Nephron progenitor cell (in vitro differentiated cells): ENCODE measurements at places on chromosomes 7 and 10.

GRCh38 chr7:139109188-139109982 is at the start of gene ZC3HAV1:
ZC3HAV1 (minus strand) TSS chr7:139109720; CDS start chr7:139109331, 389 bp downstream.
- DNase-seq, result peak; percentile 72

DNA sequence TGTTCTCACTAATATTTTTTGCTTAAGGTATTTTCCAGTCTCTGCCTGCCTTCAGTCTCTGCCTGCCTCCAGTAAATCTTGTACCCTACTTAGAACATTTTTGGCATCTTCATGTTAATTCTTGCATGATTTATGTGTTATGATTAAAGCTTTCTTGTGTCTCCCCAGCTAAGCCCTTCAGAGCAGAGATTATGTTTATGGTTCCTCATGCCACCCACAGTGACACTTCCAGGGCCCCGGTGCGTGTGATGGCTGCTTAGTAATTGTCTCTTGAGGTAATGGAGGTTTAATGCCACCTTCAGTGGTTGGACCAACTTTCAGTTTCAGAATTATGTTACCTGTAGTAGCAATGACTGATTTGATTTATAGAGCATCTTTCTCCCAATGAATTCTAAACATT is 70.6 kb upstream of the MET start:
- no peak for DNase-seq

DNA sequence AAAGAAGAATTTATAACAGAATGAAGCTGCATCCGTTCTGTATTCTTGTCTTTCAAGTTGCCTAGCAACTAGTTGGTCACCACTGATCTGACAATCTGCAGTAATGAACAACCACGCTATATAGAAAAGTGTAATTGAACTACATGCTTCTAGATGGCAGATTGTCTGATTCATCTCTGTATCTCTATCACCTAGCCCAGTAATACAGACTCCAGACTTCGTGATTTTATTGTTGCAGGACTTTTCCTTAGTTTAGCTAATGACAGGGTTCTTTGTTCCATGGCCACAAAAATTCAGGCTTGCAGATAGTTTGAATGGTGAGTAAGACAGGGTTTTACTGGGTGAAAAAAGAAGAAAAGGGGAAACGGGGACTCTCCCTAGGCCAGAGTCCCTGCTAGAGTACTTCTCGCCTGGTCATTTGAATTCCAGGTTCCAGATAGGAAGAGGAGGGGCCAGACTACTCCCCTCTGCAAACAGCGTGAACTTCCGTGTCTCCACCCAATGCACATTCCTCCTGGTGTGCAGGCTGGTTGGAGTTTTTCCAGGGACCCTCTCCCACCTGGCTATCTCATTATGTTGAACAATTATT is 45.9 kb downstream of the COL1A2 start:
- DNase-seq, result no peak

GRCh38 chr7:101538596-101539459 is 90.3 kb downstream of the MYL10 start:
- DNase-seq, result peak; percentile 84

DNA sequence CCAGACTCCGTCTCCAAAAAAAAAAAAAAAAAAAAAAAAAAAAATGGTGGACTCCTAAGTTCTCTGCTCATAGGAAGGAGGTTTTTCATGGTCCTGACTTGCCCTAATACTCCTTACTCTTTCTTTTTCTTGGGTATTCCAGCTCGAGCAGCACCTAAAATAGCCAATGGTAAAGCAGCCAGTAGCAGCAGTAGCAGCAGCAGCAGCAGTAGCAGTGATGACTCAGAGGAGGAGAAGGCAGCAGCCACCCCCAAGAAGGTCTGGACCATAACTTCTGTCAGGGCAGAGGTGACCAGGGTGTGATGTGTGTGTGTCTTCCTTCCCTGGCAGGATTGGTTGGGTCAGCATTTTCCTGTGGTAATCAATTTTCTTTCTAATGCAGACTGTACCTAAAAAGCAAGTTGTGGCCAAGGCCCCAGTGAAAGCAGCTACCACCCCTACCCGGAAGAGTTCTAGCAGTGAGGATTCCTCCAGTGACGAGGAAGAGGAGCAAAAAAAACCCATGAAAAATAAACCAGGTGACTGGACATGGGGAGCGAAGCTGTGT is 6.9 kb downstream of the NOLC1 start:
- DNase-seq, result no peak

DNA sequence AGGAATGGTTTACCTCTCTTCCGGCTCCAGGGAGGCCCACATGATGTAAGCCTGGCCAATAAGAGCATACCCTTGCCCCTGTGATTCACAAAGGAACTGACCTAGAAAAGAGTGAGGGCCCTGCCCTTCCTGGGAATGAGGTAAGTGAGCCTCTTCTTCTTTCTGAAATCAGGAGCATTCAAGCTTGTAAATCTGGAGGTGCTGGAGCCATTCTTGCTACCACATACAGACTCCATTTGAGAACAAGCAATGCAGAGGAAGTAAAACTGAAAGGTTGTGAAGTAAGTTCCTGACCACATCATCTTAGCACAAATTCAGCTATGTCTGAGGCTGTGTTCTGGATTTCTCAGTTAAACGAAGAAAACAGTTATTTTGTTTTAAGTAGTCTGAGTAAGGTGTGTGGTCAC is 132.2 kb downstream of the CD36 start:
- no peak for DNase-seq

DNA sequence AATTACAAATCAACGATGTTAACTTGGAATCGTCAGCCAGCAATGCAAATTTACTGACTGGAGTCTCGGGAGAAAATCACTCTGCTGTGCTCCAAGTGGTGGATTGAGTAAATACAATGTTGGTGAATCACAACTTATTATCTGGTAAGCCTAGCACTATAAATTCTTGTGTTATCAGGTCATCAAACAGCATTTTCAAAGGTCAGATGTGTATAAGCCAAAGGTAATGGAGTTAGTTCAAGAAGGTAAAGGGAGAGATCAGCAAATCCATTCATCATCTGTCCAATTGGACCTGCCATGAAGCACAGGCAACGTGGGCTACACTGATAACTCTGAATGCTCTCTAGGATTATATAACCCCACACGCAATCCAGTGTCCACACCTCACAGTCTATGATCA is 13.9 kb downstream of the CUBN start:
- DNase-seq, result no peak
